ENCODE measurements at places on chromosomes 2 and 18. TPM values are rescaled to one million over a fixed set of nuclear protein-coding genes. Genes with fewer than 3 reads are reported as not detected.

The CCDC141 gene
- 2.0 TPM for total RNA-seq

The CD28 gene
- total RNA-seq, result 2.7 TPM

The C2orf80 gene
- not detected for total RNA-seq

The PDE11A gene
- total RNA-seq, result 0.25 TPM

The NT5DC4 gene
- not detected for total RNA-seq

The ESPNL gene
- total RNA-seq, result 0.74 TPM

The FAM228A gene
- 0.98 TPM for total RNA-seq

The RAB6C gene
- total RNA-seq, result not detected

The AKAIN1 gene
- not detected for total RNA-seq

The CYS1 gene
- 13.5 TPM for total RNA-seq

The ICA1L gene
- 21.6 TPM for total RNA-seq

The DLGAP1 gene
- 3.2 TPM for total RNA-seq
